ENCODE measurements at places on chromosomes 3 and 15.

GRCh38 chr3:175430983-175431773 is 572.0 kb downstream of the NAALADL2 start:
- DNase-seq = no peak

DNA sequence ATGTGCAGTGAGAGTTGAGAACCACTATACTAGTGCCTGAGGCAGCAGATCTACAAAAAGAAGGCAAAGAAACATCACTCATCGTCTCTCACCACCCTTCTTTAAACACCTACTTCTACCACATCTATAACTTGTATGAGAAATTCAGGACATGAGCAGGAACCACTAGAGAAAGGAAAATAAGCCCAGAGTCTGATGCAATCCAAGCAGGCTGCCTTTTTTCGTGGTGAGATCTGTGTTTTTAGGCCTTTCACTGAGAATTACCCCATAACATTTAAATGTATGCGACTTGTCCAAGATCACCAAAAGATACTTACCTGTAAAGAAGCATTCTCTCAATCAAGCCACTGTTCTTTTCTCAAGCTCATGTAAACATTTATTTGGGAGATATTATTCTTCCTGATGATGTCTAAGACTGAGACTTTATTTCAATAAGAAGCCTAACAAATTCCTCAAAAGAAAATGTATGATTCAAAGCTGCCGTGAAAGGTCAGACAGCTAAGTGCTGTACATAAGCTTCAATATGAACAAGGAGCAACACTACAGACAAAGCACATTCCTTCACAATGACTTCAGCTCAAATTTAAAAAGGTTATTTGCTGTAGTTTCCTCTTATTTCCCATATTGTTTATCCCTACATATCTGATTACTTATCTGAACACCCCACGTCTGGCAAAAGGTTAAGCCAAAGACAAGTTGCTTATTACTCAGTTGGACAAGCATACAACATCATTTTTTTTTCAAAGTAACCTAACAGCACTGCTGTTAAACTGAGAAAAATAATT is 16.5 kb downstream of the SPICE1 start:
- DNase-seq = no peak

GRCh38 chr3:46378426-46378942 is 7.7 kb downstream of the CCR5 start:
- DNase-seq = peak; percentile 45

- DNase-seq = no peak
Measured at GRCh38 chr3:44100298-44100695, 141.4 kb upstream of the TOPAZ1 start.

DNA sequence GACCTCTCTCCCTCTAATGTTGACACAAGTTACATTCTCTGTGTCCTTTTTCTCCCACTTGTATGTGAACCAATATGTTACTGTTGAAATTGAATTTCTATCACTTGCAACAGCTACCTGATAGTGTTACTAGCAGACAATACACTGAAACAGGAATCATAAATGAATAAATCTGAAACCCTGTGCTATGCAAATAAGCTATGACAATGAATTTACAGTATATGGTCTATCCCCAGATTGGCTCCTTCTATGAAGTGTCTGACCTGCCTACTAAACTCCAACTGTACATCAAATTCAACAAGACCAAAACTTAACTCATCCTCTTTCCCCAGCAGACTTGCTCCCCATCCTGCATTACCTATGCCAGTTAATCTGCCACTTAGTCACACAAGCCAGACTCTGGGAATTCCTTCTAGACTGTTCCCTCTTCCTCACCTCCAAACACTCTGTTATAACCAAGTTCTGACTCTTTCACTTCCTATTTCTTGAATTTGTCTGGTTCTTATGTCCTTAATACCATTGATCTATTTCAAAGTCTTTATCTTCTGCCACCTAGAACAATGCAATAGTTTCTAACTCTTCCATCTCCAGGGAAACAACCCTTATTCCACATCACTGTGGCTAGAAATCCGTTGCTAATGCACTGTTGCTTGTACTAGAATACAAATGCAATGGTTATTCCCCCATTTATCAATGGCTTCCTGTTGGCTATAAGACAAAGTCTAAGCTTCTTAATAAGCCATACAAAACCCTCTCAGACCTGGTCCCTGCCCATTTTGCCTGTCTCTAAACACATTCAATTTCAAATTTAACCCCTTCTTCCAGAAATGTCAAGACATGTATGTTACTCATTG is 13.4 kb upstream of the ZNF639 start:
- no peak for DNase-seq

DNA sequence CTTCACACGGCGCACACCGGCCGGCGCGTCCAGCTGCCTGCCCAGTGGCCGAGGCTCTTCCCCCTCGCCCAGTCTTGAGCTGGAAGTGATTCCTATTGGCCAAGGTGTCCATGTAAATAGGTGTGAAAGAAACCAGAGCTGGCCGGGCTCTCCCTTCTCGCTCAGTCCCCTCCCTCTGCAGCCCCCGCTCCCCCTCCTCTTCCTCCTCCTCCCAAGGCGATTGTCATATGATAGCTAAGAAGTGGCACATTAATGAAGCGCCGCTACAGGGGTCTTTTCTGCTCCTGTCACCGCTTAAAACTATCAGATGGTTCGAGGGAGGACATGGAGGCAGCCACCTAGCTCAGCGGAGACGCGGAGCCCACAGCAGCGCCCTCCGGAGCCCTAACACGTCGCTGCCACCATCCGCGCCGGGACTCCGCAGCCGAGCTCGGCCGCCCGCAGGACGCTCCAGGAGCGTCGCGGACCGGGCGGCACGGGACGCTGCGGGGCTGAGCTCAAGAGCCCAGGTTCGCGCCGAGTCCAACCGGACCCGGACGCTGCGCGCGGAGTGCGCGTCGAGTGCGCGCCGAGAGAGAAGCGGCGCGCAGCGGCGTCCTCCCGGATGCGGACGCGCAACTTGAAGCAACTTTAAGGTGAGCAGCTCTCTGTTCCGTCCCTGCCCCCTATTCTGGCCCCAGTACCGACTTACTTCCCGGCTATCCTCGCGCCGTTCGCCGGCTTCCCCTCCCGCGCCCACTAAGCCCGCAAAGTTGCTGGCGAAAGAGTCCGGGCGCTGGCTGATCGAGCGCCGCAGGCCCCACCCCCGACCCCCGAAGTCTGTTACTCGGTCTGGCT is at the start of gene FOXB1:
Gene FOXB1, plus strand, starts transcription at position 303 of the 837 bp plus-strand sequence. CDS start 653 bp downstream, outside the sequence.
- no peak for DNase-seq

GRCh38 chr3:32992310-32992686 is 40.9 kb downstream of the CCR4 start:
- no peak for DNase-seq

- DNase-seq = no peak
Measured at GRCh38 chr15:56732135-56732885, 999 bp downstream of the ZNF280D start.

DNA sequence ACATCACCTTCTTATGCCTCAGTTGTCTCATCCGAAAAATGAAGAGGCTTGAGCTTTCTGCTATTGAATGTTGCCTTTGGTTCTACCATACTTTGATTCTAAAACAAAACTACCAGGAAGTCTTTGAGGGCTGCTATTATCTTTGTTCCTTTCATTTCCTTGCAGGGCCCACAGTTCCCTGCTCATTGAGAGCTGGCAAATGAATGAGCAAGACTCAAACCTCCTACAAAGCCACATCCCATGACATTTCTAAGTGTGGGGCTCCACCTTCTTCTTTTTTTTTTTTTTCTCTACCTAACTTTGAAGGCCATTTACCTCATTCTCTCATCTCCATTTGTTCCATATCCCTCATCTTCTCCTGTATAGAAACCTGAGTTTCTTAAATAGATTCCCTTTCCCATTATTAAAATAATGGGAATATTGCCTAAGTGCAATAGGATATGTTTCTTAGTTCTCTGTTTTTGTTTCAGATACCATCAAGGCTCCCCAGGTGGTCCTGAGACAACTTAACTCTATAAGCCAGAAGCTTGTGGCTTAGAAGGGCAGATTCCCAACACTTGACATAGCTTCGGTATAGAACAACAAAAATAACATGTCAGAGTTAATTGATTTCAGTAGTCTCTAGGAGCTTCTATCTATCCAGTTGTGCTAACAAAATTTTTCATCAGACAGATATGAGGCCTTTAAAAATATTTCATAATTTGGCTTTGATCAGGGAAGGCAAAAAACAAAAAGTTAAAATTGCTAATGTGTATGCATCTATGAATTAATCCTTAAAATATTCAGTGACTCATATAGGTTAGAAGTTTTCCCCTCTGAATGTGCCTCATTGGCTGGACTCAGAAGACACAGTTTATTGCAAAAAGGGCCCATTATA is 951.6 kb downstream of the TUSC7 start:
- DNase-seq = no peak

GRCh38 chr3:81788610-81789009 is 27.2 kb upstream of the GBE1 start:
- no peak for DNase-seq

DNA sequence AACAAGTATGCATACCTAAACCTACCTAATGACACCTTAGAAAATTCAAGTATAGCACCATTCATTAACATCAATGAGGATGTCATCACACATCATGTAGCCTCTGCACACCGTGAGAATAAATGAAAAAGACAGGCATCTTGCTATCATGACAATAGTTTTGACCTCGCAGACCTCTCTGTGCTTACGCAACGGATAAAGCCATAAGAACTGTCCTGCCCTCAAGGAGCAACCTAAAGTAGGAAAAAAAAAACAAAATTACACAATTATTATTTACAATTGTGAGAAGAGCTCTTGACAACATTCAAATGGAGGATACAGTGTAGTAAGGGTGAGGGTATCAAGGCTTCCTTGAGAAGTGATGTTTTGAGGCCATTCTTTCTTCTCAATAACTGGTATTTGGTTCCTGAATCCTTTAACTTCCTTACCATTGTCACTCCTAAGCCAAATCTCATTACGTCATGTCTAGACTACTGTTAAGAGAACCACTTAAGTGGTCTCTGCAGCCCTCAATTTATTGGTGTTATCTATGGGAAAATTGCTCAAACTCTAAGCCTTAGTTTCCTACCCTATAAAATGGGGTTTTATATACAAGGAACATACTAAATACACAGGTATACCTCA is 7.0 kb upstream of the SETD5 start:
- DNase-seq = no peak

- no peak for DNase-seq
Measured at GRCh38 chr3:189567322-189567721, 63.9 kb upstream of the TP63 start.

DNA sequence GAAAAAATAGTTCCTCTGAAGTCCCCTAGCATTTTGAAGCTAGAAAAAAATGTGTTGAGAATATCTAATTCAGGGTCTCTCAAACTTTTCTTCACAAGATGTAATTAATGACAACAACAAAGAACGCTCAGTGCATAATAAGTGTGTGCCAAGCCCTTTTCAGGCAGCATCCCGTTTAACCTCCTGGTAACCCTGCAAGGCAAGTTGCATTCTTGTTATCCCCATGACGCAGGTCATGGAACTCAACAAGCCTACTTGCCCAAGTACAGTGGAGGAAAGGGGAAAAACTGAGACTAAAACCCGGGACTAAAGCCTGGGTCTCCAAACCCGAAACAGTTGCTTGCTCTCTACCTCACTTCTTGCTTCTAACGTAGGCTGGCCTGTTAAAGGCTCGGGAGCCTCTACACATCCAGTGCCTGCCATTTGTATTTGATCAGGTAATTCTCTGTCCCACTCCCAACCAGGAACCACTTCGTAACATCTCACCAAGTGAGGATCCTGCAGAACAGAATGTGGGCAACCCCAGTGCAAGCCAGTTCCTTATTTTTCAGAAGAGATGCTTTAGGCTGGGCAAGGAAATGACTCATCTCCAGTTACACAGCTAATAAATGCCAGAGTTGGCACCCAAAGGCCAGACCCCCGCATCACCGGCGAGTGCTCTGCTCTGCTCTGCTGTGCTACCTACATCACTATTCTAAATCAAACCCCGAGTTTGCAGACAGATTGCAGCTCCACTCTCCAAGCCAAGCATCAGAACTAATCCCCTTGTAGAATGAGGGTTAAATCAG is 28.3 kb downstream of the LMCD1 start:
- no peak for DNase-seq

DNA sequence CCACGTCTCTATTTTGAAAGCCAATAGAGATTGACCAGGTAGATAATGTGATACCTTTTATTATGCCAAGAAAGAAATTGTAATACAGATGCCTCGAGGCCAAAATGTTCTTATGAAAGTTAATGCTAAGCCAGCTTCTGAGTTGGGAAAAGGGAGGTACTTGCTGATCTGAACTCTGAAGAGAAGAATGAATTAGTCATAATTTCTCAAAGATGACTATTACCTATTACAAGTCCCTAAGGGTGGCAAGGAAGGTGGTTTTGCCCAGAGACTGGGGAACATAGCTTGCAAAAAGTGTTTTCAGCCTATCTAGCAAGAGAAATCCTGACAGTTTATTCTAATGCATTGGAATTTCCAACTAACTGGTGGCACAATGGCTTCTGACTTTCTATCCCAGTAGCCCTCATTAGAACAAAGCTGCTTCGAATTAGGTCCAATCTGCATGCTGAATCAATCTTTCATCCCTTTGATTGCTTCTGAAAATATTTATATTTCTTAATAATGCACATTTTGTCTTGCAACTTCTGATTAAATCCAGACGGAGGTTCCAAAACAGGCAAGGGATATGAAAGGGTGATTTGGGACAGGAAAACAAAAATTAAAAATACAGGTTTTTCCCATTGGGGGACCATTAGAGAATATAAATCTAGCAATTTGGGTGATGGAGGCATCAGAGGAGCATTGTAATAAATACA is 17.7 kb upstream of the NR2F2 start:
- no peak for DNase-seq

- DNase-seq = no peak
Measured at GRCh38 chr3:175386630-175387029, 527.5 kb downstream of the NAALADL2 start.

- DNase-seq = no peak
Measured at GRCh38 chr15:96336108-96336595, 5.7 kb downstream of the NR2F2 start.

DNA sequence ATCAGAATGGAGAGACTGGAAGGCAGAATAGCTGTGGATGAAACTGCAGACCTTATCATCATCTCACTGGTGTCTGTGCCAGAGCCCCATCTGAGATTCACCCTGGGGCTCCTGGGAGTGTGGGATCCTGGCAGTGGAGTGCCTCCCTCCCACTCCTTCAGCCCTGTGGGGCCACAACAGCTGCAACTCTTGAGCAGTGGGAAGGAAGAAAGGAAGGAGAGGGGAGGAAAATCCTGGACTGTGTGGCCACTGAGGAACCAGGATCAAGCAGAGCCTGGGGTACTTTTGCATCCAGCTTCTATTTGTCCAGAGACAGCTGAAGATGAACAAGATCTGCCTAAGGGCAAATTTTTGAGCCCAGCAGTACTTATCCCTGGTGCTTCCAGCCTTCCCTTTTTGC is 13.1 kb upstream of the ALDH1A2 start:
- no peak for DNase-seq

GRCh38 chr15:82315519-82316246 is 33.6 kb downstream of the GOLGA6L10 start:
- DNase-seq = no peak

GRCh38 chr15:38254051-38254883 is 1.6 kb downstream of the SPRED1 start:
- no peak for DNase-seq

DNA sequence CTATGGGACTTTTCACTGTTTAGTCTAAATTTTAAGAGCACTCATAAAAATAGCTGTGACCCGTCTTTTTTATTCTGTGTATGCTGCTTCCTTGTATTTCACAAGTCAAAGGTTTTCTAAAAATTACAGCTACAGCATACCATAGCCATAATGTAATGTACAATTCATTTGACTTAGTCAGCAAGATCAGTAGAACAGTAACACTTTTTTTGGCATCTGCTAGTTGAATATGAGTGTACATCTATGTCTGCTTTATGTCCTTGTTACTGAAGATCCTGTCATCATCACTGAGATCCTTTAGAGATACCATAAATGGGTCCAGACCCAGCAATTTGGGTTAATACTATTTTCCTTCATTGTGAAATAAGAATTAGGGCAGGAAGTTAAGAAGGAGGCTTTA is 42.2 kb downstream of the CMSS1 start:
- DNase-seq = no peak
